ENCODE measurements at places on chromosomes 7 and 10.

GRCh38 chr7:20917603-20918002, 130.9 kb upstream of the SP8 start:
- DNase-seq = no peak

GRCh38 chr10:124693801-124694416, 50.3 kb downstream of the FAM53B start:
- DNase-seq = peak; percentile 85

DNA sequence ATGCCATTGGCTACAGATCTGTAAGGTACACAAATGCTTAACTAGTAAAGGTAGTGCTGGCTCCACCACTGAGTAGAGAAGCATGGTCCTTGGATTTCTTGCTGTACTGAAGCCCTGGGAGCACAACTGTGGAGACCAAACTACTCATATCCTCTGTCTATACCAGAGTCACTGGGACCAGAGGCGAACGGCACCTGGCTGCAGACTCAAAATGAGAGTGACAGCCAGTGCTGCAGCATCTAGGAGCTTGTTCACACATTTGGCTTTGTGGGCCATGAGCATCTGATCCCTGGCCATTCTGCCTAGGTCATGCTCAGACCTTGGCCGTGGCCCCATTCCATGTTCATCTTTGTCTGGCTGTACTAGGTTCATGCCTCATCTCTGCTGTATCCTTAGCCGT, 31.9 kb downstream of the LRRC18 start:
- DNase-seq = no peak

GRCh38 chr10:18479502-18479901, 171.9 kb downstream of the NSUN6 start:
- no peak for DNase-seq

All from globus pallidus (tissue), 1 donor.